ENCODE measurements at places on chromosomes 2 and 18. TPM values are rescaled to one million over a fixed set of nuclear protein-coding genes. Genes with fewer than 3 reads are reported as not detected.

DNA sequence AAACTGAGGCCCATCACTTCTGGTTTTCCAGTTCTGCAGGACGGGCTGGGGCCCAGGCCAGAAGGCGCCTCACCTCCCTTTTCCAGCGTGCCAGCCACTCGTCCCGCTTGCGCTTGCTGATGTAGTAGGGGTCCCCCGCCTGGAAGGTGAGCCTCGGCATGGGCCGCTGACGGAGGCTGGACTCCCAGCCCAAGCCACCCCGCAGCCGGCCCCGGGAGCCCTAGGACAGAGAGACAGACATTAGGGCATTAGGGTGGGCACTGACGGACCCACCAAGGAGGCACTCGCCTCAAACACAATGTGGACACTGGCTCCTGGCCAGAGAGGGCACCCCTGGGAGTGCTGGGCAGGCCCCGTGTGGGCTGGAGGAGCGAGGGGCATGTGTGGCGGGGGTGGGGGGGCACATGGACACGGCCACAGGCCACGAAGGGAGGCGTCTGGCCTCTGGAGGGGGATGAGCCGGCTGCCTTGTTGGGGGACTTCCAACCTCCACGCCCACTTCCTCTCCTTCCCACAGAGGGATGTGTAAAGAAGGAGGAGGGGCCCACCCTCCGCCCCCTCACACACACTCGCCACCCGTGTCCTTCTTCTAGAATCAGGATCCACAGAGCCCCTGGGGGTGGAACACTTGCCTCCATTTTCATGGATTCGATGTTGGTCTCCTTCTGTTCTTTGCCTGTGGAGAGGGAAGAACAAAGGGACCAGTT lies 66.7 kb downstream of the DNMT3A start:
- peak; percentile 70 for DNase-seq

GRCh38 chr2:2846332-2847208 lies 515.5 kb upstream of the MYT1L start:
- DNase-seq, result no peak

The PSTPIP2 gene
- total RNA-seq, result 11.5 TPM

DNA sequence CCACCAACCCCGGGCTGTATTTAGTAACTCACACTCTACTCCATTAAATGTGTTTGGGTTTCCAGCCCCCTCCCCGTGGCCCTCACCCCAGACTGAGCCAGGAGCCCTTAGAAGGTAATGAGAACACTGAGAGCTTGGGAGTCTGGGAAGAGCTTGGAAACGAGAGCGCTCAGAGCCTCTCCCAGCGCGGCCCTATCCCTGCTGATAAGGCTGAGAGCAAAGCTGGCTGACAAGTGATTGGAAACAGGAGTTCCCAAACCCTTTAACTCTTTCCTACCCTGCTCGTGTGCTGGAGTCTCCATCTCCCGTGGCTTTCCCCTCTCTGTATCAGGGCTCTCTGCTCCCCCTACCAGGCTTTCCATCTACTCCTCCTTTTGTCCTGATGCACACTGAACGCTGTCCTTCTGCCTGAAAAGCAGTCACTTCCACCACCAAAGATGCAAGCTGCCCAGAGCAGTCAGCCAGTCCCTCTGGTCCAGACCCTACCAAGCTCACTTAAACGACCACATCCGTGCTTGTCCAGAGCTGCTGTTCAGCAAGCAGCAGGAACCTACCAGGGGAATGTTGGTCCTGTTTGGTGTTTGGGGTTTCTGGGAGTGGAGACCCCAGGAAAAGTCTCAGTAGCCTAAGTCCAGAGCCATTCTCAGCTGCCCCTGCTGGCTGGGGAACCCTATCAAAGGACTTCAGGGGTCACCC lies 100.0 kb upstream of the PKDCC start:
- no peak for DNase-seq

- no peak for DNase-seq
These were observed 76.7 kb upstream of the SNTG2 start for GRCh38 chr2:873651-874580.

The OSR1 gene
- not detected for total RNA-seq

The STK17B gene
- 178 TPM for total RNA-seq

GRCh38 chr18:50311650-50312049 lies 24.2 kb upstream of the CXXC1 start:
- DNase-seq, result no peak

The SUCLG1 gene
- 60.7 TPM for total RNA-seq

DNA sequence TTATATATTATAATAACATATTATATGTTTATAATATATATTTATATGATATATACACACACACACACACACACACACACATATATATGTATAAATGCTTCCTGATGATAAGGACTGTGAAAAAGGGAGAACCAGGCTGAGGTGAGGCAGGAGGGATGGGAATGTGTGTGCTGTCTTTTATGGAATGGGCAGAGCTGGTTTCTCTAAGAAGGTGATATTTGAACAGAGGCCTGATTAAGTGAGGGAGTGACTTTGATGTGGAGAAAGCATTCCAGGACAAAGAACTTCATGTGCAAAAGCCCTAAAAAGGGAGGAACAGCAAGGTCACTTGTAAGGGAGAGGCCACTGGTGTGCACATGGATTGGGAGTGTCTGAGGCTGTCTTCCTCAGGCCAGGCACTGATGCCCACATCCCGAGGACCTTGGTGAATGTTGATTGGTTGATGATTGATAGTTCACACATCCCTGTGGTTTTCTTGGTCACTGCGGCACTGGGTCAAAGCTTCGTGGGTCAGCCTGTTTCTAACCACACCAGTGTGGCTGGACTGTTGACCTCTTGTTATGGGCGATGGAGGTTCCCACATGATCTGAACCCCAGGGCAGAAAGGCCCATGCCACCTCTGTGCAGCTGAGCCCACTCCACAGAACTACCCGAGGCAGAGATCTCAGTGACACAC lies 196.9 kb downstream of the MYCN start:
- DNase-seq, result no peak

DNA sequence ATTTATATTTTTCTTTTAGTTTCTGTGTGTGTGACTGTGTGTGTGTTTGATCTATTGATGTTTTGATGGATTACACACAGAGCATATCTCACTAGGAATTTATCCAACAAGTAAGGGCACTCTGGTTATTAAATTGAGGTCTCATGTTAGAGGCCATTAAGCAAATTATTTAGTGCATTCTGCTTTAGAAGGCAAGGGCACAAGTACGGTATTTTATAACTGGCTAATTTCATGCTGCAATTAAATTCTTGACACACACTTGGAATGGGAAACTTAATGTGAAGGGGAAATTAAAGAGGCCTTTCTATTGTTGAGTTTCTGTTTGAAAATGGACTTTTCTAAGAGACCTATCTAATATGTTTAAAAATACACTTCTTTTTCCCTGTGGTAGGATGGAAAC lies 25.8 kb downstream of the NYAP2 start:
- DNase-seq, result no peak

DNA sequence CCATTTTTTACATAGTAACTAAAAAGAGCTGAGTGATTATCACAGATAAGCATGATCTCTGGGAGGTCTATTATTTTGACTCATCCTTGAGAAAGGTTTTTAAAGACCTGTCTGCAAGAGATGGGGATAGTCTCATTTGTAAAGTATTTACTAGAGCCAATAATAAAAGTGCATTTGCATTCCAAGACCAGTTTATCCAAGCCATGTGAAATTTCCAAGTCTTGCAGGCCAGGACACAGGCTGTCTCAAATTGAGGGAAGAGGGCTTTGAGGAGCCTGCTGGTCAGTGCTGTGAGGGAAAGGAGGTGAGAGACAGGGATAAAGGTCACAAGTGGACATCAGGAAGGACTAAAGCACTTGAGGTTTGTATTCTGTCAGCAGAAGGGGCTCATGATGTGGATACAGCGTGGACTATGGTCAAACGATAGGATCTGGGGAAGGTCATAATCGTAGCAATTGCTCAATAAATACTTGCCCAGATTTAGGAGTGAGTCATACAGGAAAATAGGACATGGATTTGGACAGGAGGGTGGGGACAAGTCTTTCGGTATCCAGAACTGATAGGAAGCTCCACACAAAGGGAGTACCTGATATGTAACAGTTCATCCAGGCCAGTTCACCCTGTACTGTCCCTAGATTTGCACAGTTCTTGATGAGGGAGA lies 6.6 kb upstream of the CDH2 start:
- no peak for DNase-seq

The GDF7 gene
- total RNA-seq, result 0.02 TPM

The SCN9A gene
- total RNA-seq, result not detected

The NMUR1 gene
- not detected for total RNA-seq

The DSG1 gene
- not detected for total RNA-seq

The LYPD1 gene
- not detected for total RNA-seq
